ENCODE measurements at places on chromosomes 2 and 18. TPM values are rescaled to one million over a fixed set of nuclear protein-coding genes. Genes with fewer than 3 reads are reported as not detected.

ZDBF2 gene
- 7.4 TPM for total RNA-seq

NCKAP1 gene
- 7.1 TPM for total RNA-seq

GPAT2 gene
- 35.4 TPM for total RNA-seq

MDH1B gene
- total RNA-seq = 0.34 TPM

GREB1L gene
- not detected for total RNA-seq

IAH1 gene
- 71.7 TPM for total RNA-seq

HOXD10 gene
- total RNA-seq = not detected

GALNT13 gene
- total RNA-seq = not detected

SIX3 gene
- total RNA-seq = not detected

TUBA3E gene
- not detected for total RNA-seq

UBR3 gene
- 19.5 TPM for total RNA-seq
